ENCODE measurements at places on chromosomes 2 and 18. TPM values are rescaled to one million over a fixed set of nuclear protein-coding genes. Genes with fewer than 3 reads are reported as not detected.

The EGR4 gene
- total RNA-seq: not detected

The FAM124B gene
- total RNA-seq: 6.4 TPM

The ZSWIM2 gene
- not detected for total RNA-seq

The HOXD9 gene
- 50.0 TPM for total RNA-seq

The HOXD12 gene
- total RNA-seq: 0.23 TPM

The SLC66A2 gene
- total RNA-seq: 34.2 TPM

The GRP gene
- 2.3 TPM for total RNA-seq

The KLHL30 gene
- 8.3 TPM for total RNA-seq

The MOGAT1 gene
- total RNA-seq: not detected

The RAX gene
- not detected for total RNA-seq

The ASXL2 gene
- 12.8 TPM for total RNA-seq

The ALPP gene
- not detected for total RNA-seq

The ZNF2 gene
- total RNA-seq: 7.6 TPM

The CCT4 gene
- total RNA-seq: 150 TPM

The CPO gene
- not detected for total RNA-seq

The EN1 gene
- total RNA-seq: 0.29 TPM

The TEX44 gene
- not detected for total RNA-seq

The OXER1 gene
- total RNA-seq: 8.1 TPM

The MYO7B gene
- 21.7 TPM for total RNA-seq

The OTOS gene
- not detected for total RNA-seq

The WNT6 gene
- 0.82 TPM for total RNA-seq

The PLEK gene
- total RNA-seq: 7.6 TPM

The PLCD4 gene
- total RNA-seq: 6.7 TPM

The GBX2 gene
- 0.35 TPM for total RNA-seq

The COBLL1 gene
- total RNA-seq: 138 TPM

The TANC1 gene
- total RNA-seq: 87.3 TPM

The IL1R1 gene
- 18.5 TPM for total RNA-seq

The PSTPIP2 gene
- 9.9 TPM for total RNA-seq

The OSR1 gene
- 7.8 TPM for total RNA-seq

The PJVK gene
- total RNA-seq: 5.1 TPM

The AOX1 gene
- total RNA-seq: 2.8 TPM

The DUSP19 gene
- total RNA-seq: 6.4 TPM

The RESP18 gene
- not detected for total RNA-seq

The MAP3K20 gene
- 44.0 TPM for total RNA-seq

The PLB1 gene
- 2.6 TPM for total RNA-seq

The RGPD4 gene
- total RNA-seq: not detected

The ABHD1 gene
- total RNA-seq: 0.47 TPM

The C2orf66 gene
- not detected for total RNA-seq

The ANKRD53 gene
- total RNA-seq: 0.41 TPM

The BMP10 gene
- not detected for total RNA-seq

The SP9 gene
- not detected for total RNA-seq

The TSPYL6 gene
- not detected for total RNA-seq

The AGBL5 gene
- total RNA-seq: 31.6 TPM

The ADD2 gene
- total RNA-seq: 6.1 TPM

The NT5C1B gene
- not detected for total RNA-seq

Measured in metanephros (tissue), 2 donors.